Activated CD4-positive, alpha-beta T cell treated with anti-CD3 and anti-CD28 coated beads, Interleukin-2, amount 50 U/mL, for 16 hours (primary cell): ENCODE measurements at places on chromosomes 12 and 14.

- no peak for DNase-seq
Observed at GRCh38 chr12:124605883-124606774, 38.7 kb upstream of the NCOR2 start.

- DNase-seq = no peak
Observed at GRCh38 chr12:51672334-51672733, 81.3 kb downstream of the SCN8A start.

DNA sequence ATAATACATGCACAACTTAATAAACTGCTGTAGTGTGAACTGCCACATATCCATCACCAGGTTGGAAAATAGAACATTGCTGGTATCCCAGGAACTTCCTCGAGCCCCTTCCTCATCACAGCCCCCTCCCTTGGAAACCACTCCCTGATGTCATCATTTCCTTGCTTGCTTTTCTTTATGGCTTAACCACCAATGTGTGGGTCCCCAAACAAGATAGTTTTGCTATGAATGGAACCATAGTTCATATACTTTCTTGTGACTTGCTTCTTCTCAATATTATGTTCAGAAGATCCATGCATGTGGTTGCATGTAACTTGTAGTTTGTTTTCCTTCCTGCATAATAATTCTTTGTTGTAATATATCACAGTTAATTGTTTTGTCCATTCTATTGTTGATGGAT, 8.9 kb upstream of the WNT5B start:
- peak; percentile 48 for DNase-seq

DNA sequence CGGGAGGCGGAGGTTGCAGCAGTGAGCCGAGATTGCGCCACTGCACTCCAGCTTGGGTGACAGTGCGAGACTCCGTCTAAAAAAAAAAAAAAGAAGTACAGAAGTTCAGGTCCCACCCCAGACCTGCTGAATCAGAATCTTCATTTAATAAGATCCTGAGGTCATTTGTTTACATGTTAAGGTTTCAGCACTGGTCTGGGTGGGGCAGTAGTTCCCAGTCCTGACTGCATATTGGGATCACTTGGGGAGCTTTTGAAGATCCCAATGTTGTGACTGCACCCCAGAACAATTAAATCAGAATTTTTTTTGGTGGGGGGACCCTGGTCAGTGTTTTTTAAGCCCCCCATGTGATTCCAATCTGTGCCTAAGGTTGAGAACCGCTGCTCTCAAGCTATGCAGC, 11.7 kb upstream of the COL2A1 start:
- DNase-seq = no peak

- no peak for DNase-seq
Observed at GRCh38 chr12:46364777-46365580, 7.6 kb downstream of the SLC38A2 start.

DNA sequence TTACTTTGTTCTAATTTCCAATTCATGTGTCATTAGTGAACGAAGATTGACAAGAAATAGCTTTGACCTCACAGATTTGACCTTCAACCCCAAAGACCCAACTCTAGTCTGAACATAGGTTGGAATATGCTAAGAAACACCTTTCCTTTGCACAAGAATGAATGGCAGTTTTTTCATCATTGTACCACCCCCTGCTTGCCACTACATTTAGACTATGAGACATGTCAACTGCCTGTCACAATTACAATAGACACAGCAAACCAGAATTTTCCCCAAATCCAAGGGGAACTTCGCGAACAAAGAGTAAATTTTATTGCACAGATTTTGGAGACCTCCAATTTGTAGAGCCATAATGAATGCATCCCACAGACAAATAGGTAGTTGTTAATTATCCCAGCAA, 535.4 kb downstream of the PRKD1 start:
- no peak for DNase-seq

GRCh38 chr12:116629480-116629879, 70.3 kb downstream of the MAP1LC3B2 start:
- DNase-seq = no peak

- no peak for DNase-seq
Observed at GRCh38 chr14:85401384-85401783, 128.6 kb upstream of the FLRT2 start.

- no peak for DNase-seq
Observed at GRCh38 chr14:99966037-99966835, 99.0 kb upstream of the EVL start.

DNA sequence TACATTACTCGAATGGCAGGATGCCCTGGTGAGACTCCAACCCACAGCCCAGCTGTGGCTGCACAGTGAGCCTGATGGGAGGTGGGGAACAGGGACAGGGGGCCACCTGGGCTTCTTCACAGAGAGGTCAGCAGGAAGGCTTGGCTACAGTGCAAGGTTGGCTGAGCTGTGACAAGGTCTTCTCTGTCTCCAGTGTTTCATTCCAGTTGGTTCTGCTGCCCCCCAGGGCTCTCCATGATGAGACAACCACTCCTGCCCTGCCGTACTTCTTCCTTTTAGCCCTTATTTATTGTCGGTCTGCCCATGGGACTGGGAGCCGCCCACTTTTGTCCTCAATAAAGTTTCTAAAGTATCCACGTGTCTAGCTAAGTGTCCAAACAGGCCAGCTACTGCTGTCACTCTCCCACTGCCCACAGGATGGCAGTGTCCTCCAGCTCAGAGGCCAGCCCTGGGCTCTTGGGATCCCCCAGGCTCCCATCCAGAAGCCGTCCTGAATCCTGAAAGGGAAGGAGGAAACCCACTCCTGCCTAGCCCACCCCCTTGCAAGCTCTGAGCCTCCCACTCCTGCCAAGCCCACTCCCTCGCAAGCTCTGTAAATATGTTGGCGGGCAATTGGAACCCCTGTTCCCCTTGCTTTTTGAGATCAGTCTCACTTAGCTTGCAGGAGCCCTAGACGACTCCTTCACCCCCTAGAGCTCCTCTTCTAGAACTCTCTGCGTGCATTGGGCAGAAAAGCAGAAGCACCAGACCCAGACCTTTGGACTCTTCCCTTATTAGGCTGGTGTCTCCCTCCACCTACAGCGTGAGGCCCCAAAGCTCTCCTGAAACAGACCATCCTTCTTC, 5.4 kb downstream of the C1QL4 start:
- no peak for DNase-seq

DNA sequence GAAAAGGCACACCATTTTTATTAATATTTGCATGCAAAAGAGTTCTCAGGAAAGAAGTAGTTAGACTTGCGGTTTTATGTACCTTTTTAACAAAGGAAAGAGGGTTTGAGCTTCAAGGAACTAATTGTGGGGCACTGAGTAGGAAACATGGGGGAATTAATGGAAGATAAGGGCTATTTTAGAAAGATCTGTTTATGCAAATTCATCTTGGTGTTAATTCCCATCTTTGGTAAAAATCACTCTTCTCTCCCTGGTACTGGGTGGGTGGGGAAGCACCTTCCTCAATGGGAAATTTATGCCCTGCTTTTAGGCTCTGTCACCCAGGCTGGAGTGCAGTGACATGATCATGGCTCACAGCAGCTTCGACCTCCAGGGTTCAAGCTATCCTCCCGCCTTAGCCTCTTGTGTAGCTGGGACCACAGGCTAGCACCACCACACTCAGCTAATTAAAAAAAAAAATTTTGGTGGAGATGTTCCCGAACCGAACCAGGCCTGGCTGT, 30.1 kb upstream of the RESF1 start:
- no peak for DNase-seq

- no peak for DNase-seq
Observed at GRCh38 chr12:32532951-32533350, 133.6 kb downstream of the FGD4 start.

- DNase-seq = no peak
Observed at GRCh38 chr12:114936148-114937079, 252.4 kb upstream of the TBX3 start.

GRCh38 chr12:90086281-90086680, 377.6 kb upstream of the ATP2B1 start:
- DNase-seq = no peak

GRCh38 chr12:85468356-85469157, 188.5 kb downstream of the ALX1 start:
- DNase-seq = peak; percentile 53

DNA sequence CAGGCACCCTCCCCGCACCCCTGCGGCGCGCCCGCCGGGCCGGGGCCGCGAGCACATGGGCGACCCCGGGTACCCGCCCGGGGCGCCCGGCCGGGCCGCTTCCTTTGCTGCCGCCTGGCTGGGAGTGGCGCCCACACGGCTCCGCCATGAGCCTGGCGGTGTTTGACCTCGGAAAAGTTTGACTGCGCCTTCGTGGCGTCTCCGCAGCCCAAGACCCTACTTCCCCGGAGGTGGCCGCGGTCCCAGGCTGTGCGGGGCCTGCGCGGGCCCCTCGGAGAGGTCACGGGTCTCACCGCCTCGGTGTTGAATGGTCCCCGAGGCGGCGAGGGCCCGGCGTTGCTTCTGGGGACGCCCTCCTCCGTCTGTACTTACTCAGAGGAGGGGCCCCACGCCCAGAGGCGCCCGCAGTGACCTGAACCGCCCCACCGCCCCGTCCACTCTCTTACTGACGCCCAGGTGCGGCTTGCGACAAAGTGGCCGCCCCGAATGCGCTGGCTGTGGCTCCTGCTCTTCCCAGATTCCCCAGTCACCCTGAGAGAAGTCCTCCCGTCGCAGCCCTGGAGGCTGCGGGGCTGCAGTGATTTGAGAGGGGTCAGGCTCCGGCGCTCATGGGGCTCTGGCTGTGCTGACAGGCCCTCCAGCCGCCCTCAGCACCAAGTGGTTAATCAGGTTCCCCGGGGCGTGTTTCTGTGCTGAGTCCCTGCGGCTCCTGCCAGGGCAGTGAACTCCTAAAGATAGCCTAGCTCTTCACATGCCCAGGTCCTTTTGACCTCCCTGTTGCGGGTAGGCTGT, 5.8 kb downstream of the KMT5A start:
- DNase-seq = no peak

GRCh38 chr14:56195223-56195622, 77.0 kb downstream of the PELI2 start:
- no peak for DNase-seq
